Stimulated activated CD4-positive, alpha-beta T cell treated with anti-CD3 and anti-CD28 coated beads, Interleukin-2, amount 100 ng/mL, for 24 hours (primary cell): ENCODE measurements at places on chromosomes 3 and 15.

DNA sequence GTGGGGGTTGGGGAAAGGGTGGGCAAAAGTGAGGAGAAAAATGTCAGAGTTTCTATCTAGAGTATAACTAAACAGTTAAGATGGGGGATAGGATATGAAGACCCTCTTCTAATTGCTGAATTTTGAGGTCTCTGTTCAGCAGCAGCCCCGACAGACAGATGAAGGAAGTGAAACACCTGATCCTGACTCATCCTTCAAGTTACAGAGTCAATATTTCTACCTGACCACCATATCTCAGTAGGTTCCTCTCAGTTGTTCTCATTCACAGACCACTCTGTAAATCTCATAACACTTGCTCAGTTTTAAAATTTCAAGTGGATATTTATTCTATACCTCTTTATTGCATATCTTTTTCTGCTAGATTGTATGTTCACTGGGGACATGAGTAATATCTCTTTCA is 69.5 kb downstream of the CCDC54 start:
- no peak for DNase-seq

- no peak for DNase-seq
Observed at GRCh38 chr3:119676020-119676419, 1.2 kb downstream of the COX17 start.

- no peak for DNase-seq
Observed at GRCh38 chr3:97928986-97929385, 43.2 kb downstream of the RIOX2 start.

DNA sequence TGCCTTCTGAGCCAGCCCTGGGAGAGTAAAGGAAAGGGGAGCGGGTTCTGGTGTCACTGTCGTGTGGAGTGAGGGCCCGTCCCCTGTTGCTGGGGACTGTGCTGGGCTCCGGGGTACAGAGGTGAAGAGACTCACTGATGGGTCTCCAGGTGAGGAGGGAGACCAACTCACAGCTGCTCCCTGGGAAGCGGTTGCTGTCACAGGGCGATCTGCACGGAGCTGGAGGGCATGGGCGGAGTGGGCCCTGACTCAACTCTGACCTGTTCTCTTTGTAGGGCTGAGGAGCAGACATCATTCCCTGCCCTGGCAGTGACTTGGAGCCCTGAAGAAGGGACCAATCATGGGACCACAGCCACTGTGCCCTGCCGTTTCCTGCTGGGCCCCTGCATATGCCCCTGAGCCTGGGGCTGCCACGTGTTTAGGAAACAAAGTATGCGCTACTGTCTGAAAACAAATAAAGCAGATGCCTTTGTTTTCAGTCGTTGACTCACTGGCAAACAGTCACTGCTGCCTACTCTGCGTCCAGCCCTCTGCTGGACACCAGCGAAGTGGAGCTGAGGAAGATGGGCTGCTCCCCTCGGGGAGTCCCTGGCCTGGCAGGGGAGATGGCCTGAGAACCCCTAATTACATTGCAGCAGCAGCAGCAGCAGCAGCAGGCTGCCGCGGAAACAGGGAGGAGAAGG is 22.9 kb upstream of the PLXNA1 start:
- no peak for DNase-seq

DNA sequence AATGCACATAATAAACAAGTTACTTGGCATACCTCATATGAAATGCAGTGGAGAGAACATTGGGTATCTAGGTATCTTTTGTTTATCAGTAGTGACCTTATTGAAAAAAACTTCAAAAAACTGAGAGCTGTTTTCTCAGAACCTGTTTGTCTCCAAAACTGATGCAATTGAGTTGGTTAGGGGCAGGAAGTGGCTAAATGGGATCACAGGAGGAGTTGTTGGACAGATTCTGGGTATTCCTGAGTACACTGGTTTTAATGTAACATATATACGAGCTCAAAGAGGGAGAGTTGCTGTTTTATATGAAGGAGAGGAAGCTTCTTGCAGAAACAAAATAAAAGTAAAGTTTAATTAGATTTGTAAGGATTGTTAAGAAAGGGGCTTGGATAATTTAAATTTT is 159.5 kb downstream of the C3orf70 start:
- no peak for DNase-seq

DNA sequence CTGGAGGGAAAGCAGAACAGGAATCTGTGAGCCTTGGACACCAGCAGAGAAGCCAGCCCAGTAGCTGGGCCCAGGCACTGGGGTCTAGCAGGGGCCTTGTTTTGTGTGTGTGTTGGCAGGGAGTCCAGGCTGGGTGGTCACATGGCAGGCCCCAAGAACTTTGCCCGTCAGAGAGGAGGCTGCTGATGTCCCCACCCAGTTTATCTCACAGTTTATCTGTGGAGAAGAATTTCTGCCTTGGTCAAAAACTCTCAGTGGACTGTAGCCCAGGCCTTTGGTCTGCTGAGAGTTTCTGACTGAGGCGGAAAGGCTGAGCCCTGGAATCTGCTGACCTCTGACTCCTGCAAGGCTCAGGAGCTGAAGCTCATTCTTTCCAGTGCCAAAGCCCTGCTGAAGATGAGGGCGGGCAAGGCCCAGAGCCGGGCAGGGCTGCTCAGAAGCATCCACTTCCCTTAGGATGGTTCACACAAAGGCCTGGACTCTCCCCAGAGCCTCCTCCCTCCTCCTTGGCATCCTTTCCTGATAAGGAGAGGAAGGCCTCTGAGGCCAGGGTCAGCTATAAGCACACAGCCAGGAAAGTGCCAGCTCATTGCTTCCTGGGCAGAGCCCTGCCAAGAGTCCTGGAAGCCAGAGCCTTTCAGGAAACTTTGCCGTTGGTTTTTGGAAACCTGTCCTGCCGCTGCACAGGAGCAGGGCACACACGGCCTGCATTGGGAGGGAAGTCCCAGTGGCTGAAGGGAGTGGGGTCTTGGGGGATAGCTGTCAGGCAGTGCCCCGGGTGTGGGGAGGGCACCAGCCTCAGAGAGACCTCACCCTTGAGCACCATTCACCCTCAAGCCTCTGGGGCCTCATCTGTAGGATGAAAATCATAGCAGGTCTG is 37.2 kb upstream of the SLCO2A1 start:
- DNase-seq = no peak
